A549 treated with ZK216348 at 1 μM for 4 hours (cell line): ENCODE measurements at places on chromosomes 7 and 10. TPM values are rescaled to one million over a fixed set of nuclear protein-coding genes. Genes with fewer than 3 reads are reported as not detected.

The PLXNA4 gene
- total RNA-seq, result 0.49 to 1.6 TPM (median 0.74 TPM) in 5 replicates

The NME8 gene
- not detected in 5 replicates for total RNA-seq

The ADRA2A gene
- total RNA-seq, result 0.05 TPM in 1 of 5 replicates, not detected in the others

The ZP3 gene
- 13.1 to 23.3 TPM (median 18.2 TPM) in 5 replicates for total RNA-seq

The CYP2E1 gene
- total RNA-seq, result 0.26 to 0.37 TPM (median 0.31 TPM) in 4 of 5 replicates, not detected in the other

The INPP5A gene
- 11.6 to 14.3 TPM (median 13.5 TPM) in 5 replicates for total RNA-seq

The PEX1 gene
- total RNA-seq, result 3.9 to 7.4 TPM (median 5.5 TPM) in 5 replicates

The STOX1 gene
- total RNA-seq, result 0.52 to 1.1 TPM (median 0.74 TPM) in 5 replicates

The PLPP4 gene
- 0.25 TPM in 1 of 5 replicates, not detected in the others for total RNA-seq

The JAZF1 gene
- total RNA-seq, result 4.6 to 6.3 TPM (median 5.7 TPM) in 5 replicates
